Stimulated activated CD4-positive, alpha-beta T cell treated with anti-CD3 and anti-CD28 coated beads, Interleukin-2, amount 100 ng/mL, for 48 hours (primary cell): ENCODE measurements at places on chromosomes 2 and 18.

DNA sequence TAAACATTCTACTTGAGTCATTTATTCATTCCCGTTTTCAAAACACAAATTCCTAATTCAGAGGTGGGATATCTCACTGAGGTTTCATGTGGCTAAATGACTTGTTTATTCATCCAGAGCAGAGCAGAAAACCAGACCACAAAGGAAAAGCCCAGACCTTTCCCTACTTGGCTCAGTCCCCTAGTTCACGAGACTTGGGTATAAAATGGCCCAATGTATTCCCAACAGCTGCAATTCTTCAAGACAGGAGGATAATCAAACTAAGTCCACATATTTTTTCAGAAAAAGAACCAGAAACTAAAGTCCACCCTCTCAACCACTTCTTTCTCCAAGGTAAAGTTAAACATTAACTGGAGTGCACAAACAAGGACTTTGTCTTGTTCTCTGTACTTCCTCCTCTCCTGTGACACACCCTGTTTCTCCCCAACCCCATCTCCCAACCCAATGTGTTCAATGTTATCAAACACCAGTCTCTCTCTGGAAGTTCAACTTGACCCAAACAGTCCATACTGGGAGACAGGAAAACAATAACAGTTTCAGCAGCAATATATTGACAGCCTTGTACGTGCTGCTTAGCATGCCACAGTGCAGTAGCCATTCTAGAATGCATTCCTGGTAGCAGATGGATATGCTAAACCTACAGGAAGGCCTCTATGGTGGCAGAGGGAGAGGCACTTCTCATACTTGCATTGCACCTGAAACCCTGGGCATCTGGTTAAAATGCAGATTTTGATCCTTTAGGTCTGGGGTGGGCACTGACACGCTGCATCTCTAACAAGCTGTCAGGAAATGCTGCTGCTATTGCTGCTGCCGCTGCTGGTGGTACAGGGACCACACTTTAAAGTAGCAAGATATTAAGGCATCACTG is 110.7 kb downstream of the INO80D start:
- no peak for DNase-seq

- DNase-seq: no peak
Measured at GRCh38 chr2:217332866-217333265, 473.0 kb upstream of the TNP1 start.

- no peak for DNase-seq
Measured at GRCh38 chr2:127486247-127487058, 39.8 kb downstream of the IWS1 start.

GRCh38 chr2:231904161-231904611 is 22.0 kb downstream of the NPPC start:
- DNase-seq: no peak

DNA sequence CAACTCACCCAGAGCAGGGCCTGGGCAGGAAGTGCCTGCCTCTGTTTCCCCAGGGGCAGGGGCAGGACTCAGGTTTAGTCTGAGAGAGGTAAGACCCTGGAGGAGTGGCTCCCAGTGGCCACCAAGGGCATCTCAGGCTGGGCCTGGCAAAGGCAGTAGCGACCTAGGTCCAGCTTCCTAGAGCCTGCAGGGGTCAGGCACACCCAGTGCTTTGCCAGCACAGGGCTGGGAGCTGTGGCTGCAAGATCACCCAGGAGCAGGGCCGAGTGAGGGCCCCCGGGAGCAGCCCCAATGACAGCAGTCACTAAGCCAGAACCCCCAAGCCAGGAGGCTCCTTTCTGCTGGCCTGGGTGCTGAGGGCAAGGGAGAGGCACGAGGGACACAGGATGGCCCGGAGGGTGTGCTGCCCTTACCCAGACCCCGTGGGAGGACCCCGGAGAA is 8.8 kb upstream of the DUSP2 start:
- DNase-seq: no peak

DNA sequence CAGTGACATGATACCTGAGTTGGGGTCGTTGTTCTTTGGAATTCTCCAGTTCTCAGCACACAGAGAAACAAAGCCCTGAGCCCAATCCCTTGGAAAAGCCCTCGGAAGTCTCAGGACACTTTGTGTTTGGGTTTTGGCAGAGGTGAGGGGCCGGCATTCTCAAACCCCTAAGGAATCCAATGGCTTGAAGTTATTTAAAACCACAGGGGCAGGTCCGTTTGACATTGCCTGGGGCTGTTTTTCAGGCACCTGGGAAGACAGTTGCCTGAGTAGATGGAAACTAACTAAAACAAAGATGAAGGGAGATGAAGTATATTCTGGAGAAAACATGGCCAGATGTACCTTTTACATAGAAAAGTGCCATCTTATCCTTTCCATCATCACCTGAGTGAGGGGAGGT is 22.5 kb upstream of the OTOF start:
- DNase-seq: no peak

DNA sequence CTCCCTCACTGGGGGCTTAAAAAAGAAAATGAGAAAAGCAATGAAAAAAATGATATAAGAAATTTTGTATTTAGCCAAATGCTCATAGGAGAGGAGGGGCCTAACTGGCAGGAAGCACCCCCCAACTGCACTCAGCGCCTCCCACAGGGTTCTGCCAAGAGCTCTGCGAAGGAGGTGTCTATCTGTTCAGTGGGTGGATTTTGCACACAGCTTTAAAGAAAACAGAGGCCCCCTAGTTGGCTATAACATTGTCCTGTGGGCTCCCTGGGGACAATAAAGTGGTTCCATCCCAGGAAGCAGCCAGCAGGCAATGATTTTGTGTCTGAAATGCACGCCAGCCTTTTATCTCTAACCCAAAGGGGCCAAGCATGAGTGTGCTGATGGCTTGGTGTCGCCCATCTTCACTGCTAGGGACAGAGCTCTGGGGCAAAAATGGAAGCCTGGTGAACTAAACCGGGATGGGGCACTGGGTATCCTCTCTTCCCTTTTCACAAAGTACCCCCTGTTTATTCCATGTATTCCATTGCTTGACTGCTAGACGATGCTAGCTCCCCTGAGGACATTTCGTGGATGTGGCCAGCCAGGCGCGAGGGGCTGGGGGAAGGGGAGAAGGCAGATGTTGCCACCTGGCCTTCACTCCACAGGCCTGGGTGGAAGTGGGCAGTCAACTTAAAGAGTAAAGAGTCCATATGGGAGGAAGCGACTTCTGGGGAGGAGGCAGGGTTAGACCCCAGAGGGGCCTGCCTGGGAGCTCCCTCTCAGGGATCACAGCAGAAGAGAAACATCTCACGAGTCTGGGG is 205.7 kb downstream of the CYP26B1 start:
- no peak for DNase-seq

GRCh38 chr2:112839407-112840067 is 3.0 kb upstream of the IL1B start:
- no peak for DNase-seq

- no peak for DNase-seq
Measured at GRCh38 chr2:183532514-183532913, 408.3 kb downstream of the NUP35 start.

- DNase-seq: no peak
Measured at GRCh38 chr2:99417396-99417795, 72.4 kb downstream of the REV1 start.

GRCh38 chr2:98909317-98910211 is 26.5 kb downstream of the CRACDL start:
- DNase-seq: no peak

DNA sequence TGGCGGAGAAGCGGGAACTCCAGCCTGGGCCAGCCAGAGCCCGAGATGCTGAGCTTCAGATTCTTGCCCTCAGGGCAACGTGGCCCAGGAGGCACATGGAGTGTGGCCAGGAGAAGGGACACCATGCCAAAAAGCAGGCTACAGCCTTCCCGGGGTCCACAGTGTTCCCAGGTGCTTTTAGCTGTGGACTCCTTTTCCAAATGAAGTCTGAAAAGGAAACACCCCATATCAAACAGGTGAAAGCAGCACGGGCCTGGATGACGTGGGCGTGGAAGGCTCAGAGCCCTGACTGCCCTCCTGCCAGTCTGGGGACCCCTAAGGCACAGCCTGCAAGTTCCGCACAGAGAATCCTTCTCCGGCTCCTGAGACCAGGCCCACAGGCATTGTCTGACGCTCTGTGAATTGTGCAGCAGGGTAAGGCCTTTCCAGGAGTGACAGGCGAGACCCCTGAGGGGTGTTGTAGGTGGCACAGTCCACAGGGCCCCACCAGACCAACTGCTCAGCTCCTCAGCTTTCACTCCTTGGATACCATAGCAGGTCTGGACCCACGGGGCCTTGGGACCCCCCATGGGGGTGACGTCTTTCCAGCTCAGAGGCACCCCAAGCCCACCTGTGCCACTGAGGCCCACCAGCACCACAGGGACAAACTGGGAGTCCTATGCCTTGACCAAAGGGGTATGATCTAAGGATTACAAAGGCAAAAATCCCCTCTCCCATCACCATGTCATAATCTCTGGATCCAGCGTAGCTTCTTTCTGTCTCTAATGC is 69.6 kb upstream of the RAB6C start:
- no peak for DNase-seq

- DNase-seq: no peak
Measured at GRCh38 chr18:12007063-12007462, 25.8 kb downstream of the IMPA2 start.

- DNase-seq: no peak
Measured at GRCh38 chr2:21258082-21258481, 134.3 kb downstream of the TDRD15 start.

DNA sequence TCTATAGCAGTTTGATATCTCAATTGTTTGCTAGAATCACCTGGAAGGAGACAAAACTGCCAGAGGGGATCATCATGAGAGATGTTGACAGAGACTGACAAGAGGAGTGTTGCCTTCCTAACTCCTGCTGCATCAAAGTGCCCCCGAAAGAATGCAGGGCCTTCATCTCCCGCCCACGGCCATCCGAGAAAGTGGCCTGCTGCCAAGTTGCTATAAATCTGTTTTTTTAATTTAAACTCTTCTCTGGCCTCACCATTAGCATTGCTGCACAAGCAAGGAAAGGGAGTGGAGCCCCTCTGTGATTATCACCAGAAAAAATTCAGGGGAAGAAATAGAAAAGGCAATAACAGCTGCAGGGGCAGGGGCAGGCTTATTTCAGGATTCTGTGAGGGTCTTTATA is 238.1 kb upstream of the EPHA4 start:
- DNase-seq: no peak

DNA sequence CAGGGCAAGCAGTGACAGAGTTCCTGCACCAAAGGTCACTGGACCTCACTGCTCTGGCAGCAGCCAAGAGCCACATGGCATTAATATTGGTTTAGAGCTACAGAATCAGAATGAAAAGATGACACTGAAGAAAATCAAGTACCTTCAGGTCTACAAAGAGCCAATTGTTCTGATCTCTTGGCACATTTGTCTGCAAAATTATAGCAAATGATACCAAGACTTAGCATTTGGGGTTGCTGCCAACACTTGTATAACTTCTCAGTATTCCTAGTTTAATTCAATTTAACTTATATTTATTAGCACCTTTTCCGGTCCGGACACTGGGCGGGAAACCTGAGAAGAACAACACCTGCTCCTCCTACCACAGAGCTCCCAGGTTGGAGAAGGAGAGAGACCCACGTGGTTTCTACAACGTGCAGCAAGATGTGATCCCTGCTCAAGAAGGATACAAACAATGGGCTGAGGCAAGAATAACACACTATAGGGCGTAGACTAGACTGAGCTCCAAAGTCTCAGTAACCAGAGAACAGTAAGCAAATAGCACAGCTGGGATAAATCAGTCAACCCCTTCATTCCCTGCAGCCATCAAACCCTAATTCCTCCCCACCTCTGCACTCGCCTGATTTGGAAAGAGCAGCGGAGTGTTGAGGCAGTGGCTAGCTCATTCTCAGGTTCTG is 2.4 kb downstream of the LRRC30 start:
- no peak for DNase-seq

GRCh38 chr2:221335219-221335752 is 236.8 kb downstream of the EPHA4 start:
- DNase-seq: no peak

GRCh38 chr2:63035169-63035568 is 15.5 kb upstream of the OTX1 start:
- DNase-seq: no peak

DNA sequence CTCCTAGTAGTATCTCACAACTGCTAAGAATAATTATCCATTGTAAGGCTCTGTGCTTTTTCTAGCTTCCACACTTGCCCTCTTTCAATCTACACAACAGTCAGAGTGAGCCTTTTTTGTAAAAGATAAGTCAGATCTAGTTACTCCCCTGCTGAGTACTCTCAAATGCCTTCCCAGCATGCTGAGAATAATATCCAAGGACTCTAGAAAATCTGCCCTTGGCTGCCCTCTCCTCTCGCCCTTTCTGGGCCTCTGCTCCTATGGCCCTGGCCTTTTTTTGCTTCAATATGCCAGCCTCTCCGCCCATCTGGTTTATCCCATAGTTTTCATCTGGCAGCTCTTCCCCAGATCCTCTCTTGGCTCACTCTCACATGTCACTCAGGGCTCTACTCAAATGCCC is 455.9 kb upstream of the UBE2E3 start:
- DNase-seq: no peak

DNA sequence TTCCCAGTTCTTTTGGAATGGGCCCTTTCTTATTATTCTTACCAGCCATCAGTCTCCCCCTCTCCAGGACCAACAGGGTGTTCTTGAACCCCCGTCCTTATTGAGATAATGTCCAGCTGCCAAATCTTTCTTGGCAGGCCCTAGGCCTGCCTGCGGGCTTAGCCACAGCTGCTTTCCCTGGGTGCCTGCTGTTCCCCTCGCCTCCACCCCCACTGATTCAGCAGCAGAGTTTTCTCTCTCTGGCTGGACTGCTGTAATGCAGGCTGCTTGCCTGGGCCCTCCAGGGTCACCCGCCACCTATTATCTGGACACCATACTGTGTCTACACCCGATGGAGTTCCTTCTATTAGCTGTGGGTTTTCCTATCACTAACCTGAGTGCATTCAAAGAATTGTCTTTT is 395.4 kb upstream of the ATP5MC3 start:
- DNase-seq: no peak

DNA sequence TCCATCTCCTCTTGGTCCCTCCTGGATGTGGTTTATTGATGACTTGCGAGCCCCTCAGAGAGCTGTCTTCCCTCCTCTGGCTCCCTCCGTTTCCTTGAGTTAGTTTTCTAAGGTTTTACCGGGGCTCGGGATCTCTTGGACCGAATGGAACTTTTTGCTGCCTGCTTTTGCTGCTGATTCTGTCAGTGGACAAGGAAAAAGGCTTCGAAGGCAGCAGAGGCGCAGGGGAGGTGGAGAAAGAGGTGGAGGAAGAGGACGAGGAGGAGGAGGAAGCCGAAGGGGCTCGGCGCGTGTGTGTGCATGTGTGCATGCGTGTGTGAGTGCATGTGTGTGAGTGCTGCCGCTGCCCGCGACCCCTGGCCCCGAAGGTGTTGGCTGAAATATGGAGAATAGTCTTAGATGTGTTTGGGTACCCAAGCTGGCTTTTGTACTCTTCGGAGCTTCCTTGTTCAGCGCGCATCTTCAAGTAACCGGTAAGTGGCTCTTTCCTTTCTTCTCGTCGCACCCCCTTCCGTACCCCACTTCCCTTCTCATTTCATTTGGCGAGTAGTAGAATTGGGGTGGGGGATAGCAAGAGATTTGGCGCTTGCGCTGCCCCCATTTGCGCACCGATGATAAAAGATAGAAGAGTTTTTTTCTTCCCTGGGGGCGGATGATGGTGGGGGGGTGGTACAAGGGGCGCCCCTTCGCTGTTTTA is 557 bp downstream of the DCC start:
- no peak for DNase-seq

- DNase-seq: no peak
Measured at GRCh38 chr18:58796220-58796619, 68.5 kb upstream of the ZNF532 start.

- DNase-seq: no peak
Measured at GRCh38 chr2:105801961-105802360, 57.2 kb downstream of the NCK2 start.
